ENCODE measurements at places on chromosomes 2 and 18. TPM values are rescaled to one million over a fixed set of nuclear protein-coding genes. Genes with fewer than 3 reads are reported as not detected.

GRCh38 chr2:85156153-85156552, 23.0 kb downstream of the TCF7L1 start:
- DNase-seq, result no peak

- DNase-seq, result no peak
Measured at GRCh38 chr18:7661207-7661606, 94.1 kb downstream of the PTPRM start.

GRCh38 chr2:165635532-165635931, 158.5 kb downstream of the GALNT3 start:
- DNase-seq, result no peak

GRCh38 chr2:7813541-7814292, 868.1 kb upstream of the ID2 start:
- peak; percentile 20 for DNase-seq

GRCh38 chr2:188819792-188820191, 154.4 kb upstream of the COL3A1 start:
- DNase-seq, result no peak

DNA sequence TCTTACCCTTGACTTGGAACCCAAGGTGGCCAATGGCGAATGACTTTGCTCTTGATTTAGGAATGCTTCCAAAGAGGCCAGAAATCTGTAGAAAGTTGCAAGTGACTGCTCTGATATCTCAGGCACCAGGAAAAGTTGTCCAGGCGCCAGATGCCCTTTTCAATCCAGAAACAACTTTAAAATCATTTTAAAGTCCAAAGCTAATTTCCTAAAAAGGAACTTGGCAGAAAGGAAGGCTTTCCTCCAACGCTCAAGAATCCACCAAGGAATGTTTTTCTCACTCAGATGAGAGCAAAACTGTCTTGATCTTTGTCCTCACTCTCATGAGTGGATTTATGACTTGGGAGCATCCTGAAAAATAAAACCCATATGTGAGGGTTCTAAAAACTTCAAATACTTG, 5.3 kb downstream of the NGEF start:
- DNase-seq, result no peak

DNA sequence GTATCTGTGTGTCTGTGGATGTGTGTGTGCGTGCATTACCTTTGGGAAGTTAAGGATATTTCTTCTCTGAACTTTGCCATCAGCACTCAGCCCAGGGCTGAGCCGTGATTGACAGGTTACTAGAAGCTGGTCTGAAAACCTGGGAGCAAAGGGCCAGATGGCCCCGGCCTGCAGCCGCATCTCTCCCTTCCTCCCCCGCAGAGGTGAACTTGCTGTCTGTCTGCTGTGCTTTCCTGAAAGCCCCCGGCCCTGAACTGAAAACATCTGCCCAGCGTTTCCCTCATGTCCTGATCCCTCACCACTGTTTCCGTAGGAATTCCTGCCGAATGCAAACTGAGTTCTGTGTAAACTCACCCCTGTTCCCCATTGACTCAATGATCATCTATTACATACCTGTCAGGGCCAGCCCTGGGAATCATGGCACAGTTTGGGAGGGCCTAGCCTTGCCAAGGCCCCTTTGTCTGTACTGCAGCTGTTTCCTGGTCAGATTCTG, 45.8 kb downstream of the MYCN start:
- DNase-seq, result no peak

DNA sequence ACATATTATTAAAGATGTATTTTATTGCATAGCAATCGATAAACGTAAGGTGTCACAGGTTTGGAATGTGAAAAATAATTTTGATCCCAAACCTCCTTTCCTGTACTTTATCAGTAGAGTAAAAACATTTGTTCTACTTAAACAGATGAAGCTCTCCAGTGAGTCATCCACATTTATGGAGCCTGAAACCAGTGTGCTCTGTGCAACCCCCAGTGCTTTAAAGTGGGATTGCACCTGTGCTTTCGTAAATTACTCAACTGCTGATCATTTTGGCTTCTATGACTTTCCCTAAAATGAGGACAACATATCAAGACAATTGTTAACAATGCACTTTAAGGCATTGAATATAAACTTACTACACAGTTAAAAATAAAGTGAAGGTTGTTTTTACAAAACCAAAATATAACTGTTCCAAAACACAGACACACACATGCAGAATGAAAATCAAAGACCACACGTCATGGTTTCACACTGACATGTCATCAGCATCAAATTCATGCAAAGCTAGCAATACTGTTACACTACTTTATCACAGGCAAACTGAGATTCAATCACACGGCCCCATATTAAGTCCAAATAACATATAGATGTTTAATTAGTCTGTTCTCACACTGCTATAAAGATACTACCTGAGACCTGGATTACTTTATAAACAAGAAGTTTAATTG, 9.7 kb downstream of the TMEM18 start:
- DNase-seq, result peak; percentile 81

GRCh38 chr2:140064243-140064642, 1284.1 kb upstream of the NXPH2 start:
- no peak for DNase-seq

GRCh38 chr18:49560624-49561288, 1.1 kb upstream of the LIPG start:
- no peak for DNase-seq

DNA sequence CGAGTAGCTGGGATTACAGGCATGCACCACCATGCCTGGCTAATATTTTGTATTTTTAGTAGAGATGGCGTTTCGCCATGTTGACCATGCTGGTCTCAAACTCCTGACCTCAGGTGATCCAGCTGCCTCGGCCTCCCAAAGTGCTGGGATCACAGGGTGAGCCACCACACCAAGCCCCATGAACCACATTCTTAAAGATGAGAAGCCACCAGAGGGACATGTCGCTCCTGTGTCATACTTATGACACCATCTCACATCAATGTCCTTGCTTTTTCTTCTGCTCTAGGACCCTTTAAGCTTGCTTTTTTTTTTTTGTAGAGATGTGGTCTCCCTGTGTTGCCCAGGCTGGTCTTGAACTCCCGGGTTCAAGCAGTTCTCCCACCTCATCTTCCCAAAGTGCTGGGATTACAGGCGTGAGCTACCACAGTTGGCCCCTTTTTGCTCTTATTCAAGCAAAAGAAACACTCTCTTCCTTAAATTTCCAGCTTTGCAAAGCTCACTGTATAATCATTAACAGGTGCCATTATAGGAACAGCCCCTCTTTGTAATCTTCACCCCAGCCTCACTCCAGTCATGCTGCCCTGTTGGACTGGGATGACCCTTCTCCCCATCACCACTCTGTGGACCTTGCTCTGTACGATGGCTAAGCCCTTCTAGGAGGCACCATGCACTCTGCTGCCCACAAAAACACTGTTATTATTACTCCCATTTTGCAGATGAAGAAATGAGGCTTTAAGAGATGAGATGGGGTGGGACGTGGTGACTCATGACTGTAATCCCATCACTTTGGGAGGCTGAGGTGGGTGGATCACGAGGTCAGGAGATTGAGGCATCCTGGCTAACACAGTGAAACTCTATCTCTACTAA, 10.8 kb upstream of the KCNG3 start:
- no peak for DNase-seq

- no peak for DNase-seq
Measured at GRCh38 chr2:25340181-25340921, 1.4 kb downstream of the DNMT3A start.

DNA sequence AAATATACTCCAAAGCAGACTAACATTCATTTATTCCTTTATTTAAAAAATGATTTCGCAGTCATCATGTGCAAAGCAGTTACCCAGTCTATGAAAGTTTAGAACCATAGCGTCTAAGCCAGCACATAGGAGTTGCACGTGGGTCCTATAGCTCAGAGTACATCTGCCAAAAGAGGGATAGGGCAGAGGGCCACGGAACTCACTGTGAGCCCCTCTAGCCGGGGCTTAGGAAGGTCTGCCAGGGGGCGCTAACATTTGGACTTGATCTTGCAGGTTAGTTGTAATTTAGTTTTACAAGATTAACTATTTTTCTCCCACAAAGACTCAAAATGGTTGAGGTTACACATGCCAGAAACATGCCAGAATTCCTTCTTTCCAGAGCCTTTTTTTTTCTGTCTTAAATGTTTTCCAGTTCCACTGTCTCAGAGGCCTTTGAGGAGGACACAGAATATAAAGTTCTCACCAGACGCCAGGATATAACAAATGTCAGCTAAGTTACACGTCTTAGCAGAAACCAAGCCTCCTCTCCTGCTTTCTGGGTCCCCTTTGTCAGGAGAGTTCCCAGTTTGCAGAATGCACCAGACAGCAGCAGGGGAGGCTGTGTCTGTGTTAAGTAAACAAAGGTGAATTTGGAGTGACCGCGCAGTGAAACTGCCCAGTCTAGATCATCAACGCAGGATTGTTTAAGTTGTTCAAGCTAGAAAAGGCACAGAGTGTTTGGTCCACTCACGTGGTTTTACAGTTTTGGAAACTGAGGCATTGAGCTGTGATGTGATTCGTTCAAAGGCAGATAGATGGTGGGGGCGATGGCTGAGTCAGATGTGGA, 292.0 kb downstream of the PRKCE start:
- DNase-seq, result no peak

Gene ZNF521
- 10.6 TPM for total RNA-seq

Gene VWA3B
- total RNA-seq, result not detected

Gene DUSP28
- 6.4 TPM for total RNA-seq
